Fibroblast of mammary gland (primary cell): ENCODE measurements at places on chromosomes 5 and 9.

DNA sequence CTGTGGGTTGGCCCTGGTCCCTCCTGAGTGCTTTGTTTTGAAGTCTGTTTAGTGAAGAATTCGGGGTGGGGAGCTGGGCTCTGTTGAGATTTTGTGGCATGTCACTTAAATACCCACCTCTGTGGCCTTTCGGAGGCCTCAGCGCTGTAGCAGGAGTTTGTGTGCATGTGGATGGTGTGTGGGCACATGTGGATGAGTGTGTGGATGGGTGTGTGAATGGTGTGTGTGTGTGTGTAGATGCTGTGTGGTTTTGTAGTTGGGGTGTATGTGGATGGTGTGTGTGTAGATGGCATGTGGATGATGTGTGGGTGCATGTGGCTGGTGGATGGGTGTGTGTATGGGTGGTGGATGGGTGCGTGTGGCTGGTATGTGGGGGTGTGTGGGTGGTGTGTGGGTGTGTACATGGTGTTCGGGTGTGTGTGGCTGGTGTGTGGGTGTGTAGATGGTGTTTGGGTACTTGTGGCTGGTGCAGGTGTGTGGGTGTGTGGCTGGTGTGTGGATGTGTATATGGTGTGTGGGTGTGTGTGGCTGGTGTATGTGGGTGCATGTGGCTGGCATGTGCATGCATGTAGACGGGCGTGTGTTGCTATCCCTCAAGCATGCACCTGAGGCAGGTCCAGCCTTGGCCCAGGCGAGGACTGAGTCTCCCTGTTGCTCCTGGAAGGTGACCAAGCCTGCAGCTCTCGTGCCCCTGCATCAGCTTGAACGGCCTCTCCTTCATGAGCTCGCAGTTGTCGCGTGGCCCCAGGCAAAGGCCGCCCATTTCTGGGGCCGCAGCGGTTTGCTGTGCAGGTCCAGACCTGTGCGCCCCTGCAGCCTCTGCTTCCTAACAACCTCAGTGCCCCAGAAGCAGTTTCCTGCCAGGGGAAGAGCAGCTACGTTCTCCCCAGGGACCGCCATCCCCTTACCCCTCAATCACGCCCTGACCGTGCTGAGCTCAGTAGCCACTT, 54.0 kb upstream of the FCN2 start:
- DNase-seq = no peak

GRCh38 chr5:65066387-65067146, 297.8 kb downstream of the CWC27 start:
- DNase-seq = peak; percentile 66

DNA sequence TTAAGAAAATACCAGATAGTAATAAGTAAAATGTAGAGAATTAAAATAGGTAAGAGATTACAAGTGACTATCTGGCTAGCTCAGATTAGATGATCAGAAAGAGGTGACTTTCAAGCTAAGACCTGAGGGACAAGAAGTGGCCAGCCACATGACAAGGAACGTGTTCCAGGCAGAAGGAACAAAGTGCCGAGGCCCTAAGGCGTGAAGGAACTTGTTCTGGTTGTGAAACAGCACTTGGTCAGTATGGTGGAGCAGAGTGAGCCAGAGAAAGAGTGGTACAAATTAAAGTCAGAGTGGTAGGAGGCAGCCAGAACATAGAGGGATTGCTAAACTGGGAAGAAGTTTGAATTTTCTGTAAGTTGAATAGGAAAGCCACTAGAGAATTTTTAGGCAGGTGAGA, 73.6 kb downstream of the ADRB2 start:
- no peak for DNase-seq

- DNase-seq = peak; percentile 80
Measured at GRCh38 chr5:115838885-115839518, 2.4 kb downstream of the ATG12 start.

DNA sequence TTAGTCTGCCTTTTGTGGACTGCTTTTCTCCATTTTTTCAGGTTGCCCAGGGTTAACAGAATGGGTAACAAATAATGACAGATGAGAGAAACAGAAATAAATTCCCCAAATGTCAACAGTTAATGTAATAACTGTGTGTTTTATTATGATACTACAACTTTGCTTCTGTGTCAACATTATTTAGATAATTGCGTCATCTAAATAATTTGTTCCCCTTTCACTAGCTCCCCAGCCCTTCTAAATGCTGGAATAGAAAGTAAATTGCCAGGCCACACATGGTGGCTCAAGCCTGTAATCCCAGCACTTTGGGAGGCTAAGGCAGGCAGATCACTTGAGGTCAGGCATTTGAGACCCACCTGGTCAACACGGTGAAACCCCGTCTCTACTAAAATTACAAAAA, 53.5 kb downstream of the RNF38 start:
- no peak for DNase-seq
